ENCODE measurements at places on chromosomes 2 and 18. TPM values are rescaled to one million over a fixed set of nuclear protein-coding genes. Genes with fewer than 3 reads are reported as not detected.

PPP1R1C gene
- polyA plus RNA-seq: 0.69 TPM

DNA sequence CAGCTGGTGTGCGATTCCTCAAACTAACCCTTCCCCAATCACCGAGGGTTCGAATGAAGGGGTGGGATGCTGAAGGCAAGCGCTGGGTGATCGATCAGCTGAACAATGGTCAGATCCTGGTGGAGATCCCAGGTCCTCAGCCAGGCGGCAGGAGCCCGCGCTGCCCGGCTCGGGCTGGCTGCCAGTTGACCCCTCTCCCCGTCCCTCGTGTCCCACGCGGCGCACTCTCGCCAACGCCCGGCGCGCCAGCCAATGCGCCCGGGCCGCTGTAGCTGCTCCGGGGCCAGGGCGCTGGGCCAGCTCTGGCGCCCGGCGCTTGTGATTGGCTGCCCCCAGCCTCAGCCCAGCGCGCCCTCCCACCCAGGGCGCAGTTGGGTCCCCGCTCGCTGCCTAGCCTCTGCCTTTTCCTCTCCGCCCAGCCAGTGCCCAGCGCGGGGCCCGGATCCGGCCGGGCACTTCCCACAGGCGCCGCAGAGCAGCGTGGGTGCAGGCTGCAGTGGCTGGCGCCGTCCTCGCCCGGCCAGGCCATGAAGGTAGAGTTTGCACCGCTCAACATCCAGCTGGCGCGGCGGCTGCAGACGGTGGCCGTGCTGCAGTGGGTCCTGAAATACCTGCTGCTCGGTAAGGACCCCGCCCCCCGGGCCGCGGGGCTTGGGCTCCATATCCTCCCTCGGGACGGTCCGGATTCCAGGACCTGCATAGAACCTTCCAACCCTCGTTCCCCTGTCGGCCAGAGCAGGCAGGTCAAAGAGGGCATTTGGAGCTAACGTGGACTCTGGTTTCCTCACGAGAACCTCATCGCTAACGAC, at the start of gene MOGAT1:
Gene MOGAT1 (plus strand): TSS at position 400 of the 809 bp plus-strand sequence. CDS start 128 bp downstream, at position 528.
- peak; percentile 9 for DNase-seq

DNA sequence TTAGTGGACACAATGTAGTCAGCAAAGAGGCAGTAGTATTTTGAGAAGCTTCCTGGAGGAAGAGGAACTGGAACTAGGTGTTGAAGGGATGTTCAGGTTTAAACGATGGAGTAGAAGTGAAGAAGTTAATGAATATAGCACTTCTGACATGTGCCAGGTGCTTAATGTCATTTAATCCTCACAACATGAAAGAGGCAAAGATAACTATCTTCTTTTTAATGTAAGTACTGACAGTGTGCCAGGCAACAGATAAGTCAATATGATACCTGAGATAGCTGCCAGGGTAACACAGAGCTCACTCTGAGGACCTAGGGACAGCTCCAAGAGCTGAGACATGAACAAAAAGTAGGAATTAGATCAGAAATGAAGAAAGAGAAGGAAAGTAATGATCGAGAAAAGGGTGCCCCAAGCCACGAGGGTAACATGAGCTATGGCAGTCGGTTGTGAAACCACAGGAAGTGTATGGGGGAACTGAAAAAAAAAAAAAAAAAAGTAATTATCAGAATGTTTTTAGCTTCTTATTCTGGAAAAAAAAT, 140.7 kb downstream of the RNF144A start:
- no peak for DNase-seq

DNA sequence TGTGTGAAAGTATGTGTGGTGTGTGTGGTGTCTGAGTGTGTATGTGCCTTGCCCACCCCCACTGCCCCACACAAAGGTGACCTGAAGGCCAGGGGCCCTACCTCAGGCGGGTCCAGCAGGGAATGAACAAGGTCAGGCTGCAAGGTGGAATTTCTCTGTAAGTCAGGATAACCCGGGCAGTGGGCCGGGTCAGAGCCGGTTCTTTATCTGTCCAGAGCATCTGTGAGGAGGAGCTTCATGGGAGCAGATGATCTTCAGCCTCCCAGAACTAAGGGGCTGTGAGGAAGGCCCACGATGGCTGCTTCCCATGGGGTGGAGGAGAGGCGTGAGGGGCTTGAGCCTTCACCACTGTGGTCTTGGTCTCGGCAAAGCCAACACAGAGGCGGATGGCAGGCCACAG, 150.3 kb downstream of the TFCP2L1 start:
- DNase-seq: no peak

DNA sequence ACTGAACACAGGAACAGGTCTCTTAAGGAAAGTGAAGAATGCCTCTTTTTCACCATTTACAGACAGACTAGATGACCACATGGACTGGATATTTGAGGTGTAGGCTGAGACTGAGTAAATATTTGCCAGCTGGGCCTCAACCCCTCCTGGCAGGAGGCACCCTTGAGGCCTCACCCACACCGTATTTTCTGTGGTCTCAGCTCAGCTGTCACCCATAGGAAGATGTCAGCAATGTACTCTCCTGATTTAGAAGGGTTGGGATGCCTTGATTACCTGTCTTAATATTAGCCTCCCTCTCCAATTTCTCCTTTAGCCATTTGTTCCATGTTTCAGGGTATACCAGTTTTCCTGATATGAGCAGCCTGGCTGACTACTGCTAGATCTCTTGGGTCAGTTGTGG, 20.3 kb downstream of the ADCYAP1 start:
- DNase-seq: no peak

- DNase-seq: no peak
Measured at GRCh38 chr2:27566628-27567027, 16.2 kb upstream of the ZNF512 start.

GRCh38 chr2:26172871-26173775, at the start of gene GAREM2:
Gene GAREM2, plus strand, starts transcription at chr2:26173088. Its CDS starts 133 bp downstream, at chr2:26173221.
- no peak for DNase-seq

GRCh38 chr2:86453836-86454235, 12.7 kb downstream of the KDM3A start:
- DNase-seq: peak; percentile 79

DNA sequence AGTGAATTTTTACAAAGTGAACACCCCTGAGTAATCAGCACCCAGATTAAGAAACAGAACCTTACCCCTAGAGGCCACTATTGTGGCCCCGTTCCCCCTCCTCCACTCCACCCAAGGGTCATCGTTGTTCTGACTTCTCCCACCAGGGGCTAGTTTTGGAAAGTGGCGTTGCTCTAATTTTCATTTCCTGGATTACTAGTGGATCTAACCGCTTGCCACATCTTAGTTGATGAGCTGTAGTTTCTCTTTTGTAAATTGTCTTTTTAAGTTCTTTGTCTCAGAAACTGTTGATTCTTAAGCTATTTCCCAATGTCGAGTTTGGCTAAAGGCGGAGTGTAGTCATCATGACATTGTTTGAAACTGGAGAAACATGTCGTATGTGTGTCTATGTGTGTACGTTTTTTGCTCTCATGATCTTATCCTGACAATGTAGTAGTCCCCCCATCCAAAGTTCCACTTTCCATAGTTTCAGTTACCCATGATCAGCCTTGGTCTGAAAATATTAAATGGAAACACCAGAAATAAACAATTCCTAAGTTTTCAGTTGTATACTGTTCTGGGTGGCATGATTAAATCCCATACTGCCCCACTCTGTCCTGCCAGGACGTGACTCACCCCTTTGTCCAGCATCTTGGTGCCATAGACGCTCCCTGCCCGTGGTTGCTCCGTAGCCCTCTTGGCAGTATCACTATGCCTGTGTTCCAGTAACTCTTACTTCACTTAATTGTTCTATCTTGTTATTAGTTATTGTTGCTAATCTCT, 71.0 kb upstream of the SP3 start:
- DNase-seq: no peak
